SK-N-SH (cell line): ENCODE measurements at places on chromosomes 7 and 10.

- no peak for DNase-seq
These were observed 110.2 kb downstream of the CUL2 start for GRCh38 chr10:34979938-34980337.

DNA sequence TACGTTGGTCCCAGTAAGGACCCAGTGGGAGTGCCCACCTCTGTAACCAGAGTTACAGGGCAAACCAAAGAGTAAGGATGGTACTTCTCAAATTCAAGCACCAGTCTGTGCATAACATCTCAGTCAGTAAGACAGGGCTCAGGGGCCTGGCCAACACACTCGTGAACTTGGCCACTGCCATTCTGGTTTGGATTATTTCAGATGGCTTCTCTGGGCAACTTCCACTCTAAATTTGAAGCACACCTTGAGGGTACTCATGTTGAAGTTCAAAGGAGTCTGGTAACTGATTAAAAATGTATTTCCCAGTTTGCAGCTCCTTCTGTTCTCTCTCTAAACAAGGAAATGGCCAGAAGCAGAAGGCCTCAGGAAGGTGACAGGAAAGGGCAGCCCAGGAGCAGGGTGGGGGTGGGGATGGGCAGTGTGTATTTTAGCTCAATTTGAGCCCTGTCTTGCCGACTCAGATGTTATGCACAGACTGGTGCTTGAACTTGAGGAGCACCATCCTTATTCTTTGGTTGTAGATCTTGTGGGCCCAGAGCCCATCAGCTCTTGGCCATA, 107.3 kb upstream of the GLI3 start:
- no peak for DNase-seq

DNA sequence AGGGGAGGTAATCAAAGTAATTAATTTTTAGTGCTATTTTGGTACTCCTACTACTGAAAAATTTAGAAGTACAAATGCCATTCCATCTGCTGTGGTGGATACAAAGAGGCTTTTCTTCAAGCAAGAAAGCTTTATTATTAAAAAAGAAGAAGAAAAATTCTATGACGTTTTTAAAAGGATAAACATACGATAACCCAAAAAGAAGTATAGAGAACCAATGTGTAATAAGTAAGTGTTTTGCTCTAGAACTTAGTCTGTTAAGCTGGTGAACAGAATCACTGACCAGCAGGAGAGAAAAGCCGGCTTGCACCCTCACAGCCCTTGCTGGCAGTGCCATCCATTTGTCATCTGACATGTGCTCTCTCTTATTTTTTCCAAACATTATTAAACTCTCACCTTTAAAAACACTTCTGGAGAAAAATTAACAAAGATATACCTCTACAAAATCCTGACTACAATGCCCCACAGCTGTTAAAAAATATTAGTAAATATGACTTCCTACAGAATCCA, 81.5 kb downstream of the SRPK2 start:
- no peak for DNase-seq

- DNase-seq: no peak
These were observed 26.1 kb upstream of the TRUB1 start for GRCh38 chr10:114911801-114912469.

GRCh38 chr10:3516234-3516922, 268.6 kb downstream of the KLF6 start:
- no peak for DNase-seq

DNA sequence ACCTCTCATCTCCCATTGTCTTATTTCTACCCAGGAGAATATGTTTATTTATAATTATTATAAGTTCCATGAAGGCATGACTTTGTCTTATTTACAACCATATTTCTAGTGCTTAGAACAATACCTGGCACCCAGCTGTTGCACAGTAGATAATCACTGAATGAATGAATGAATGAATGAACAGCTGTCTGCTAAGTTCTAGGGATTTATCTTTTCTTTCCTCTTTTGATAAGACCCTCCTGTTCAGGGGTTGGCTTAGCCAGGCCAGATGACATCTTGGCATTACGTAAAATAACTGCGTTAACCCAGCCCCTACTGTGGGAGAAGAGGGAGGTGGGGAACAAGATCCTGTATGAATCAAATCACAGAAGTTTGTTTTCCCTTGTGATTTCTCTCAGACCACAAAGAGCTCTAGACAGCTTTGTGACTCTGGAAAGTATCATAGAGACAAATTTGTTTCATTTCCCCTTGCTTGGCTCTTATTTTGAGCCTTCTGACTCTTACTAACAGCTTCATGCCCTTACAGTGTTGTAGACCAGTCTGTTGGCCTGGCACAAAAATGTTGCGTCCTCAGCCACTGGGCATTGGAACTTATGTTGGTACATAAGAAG, 8.4 kb downstream of the ZNF862 start:
- no peak for DNase-seq

DNA sequence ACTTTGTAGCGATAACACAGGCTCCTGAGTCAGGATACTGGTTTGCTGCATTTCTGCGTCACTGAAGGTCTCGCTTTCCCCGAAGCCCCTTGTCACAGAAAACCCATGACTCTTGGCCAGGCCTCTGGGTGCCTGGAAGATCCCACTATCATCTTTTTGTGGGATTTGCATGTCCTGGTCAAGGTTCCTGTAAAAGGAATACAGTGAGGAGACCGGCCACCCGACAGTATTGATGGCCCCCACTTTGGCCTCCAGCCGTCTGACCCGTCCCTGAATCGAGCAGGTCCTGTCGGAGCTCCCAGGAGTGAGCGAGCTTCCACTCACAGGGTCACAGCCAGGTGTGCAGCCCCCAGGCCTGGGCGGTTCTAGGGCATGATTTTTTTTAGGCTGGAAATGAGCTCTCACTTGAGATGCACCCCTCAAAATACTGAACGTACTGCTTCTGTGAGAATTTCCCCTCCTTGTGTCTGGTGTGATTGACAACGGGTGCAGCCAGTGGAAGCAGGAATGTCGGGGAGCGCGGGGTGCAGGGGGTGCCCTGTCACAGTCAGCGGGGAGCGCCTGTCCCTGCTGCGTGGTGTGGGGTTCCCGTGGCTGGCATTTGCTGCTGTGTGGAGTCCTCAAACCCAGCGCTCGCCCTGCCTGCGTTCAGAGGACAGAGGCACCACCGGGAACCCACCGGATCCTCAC, 75.8 kb downstream of the DNAJB6 start:
- DNase-seq: peak; percentile 40

DNA sequence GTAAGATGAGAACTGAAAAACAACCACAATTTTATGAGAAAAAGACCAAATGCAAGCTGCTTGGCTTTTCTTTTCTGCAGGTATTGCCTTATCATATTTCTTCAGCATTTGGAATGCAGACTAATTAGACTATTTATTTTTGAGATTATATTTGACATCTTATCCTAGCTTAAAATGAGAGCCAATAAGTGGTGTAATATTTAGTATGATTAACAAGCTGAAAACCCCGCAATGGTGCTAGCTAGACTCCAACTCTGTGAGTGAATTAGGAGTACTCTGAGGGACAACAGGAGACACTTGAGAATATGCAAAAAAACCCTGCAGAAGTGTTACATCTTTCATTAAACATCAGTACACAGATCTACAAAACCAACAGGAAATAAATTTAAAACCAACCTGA, 180.3 kb upstream of the MEOX2 start:
- DNase-seq: no peak

- DNase-seq: peak; percentile 44
These were observed 19.8 kb downstream of the YKT6 start for GRCh38 chr7:44220358-44221112.

- no peak for DNase-seq
These were observed 295.8 kb upstream of the MTPN start for GRCh38 chr7:136272934-136273333.

GRCh38 chr7:10908600-10908999, 65.1 kb upstream of the PHF14 start:
- DNase-seq: no peak

DNA sequence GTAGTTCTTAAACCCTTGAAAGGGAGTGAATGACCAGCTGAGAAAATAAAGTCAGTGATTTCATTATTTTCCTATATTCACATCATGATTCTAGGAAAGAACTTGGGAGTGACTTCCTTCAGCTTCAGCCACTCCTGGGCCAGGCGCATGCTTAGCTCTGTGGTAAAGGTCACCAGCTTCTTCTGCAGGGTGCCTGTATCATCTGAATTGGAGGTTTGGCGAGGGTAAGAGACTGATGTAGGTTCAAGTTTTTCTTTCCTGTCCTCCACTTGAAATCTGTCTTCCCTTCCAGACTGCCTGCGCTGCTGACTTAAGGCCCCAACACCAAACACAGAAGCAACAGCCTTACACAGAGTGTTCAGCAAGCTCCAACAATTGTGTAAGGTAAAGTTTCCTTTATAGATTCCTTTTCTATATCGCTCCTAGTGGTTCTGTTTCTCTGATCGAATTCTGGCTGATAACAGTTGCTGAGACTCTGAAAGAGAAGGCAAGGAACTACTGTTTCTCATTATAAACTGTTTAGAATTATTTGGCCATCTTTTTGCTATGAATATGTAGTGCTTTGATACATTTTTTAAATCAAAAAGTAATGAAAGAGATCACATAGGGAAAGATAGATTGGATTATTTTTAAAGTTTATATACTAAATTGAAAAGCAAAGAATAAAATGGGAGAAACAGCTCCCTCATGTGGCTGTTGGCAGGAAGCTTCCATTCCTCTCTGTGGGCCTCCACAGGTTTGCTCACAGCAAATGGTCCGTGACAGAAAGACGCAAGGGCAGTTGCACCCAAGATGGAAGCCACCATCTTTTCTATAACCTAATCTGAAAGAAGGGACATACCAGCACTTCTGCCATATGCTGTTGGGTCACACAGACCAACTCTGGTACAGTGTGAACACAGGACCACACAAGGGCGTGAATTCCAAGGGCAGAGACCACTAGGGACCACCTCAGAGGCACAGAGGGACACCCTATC, 14.0 kb downstream of the GATAD1 start:
- DNase-seq: peak; percentile 68

DNA sequence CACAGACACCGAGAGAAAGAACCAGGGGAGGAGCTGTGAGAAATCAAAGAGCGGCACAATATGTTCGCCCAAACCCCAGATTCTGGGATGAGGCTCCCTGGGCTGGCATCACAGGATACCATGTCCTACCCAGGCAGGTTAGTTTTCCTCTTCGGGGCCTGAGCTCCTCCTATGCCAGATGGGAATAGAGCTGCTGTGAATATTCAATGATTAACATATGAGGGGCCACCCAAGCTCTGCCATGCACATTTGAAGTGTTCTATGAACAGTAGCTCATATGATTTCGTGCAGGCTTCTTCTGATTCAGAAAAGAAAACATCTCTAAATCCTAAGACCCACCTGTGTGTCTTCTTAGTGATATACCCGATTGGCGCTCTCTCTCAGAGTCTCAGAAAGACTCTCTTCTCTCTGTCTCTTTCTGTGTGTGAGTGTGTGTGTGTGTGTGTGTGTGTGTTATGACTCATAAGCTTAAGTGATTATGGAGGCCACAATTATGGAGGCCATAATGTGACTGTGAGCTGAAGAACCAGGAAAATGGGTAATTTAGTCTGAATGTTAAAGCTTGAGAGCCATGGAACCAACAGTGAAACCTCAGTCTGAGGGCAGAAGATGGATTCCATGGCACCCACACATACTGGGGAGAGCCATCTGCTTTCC, 220.5 kb downstream of the KLF6 start:
- DNase-seq: no peak
